ENCODE measurements at places on chromosomes 5 and 9.

DNA sequence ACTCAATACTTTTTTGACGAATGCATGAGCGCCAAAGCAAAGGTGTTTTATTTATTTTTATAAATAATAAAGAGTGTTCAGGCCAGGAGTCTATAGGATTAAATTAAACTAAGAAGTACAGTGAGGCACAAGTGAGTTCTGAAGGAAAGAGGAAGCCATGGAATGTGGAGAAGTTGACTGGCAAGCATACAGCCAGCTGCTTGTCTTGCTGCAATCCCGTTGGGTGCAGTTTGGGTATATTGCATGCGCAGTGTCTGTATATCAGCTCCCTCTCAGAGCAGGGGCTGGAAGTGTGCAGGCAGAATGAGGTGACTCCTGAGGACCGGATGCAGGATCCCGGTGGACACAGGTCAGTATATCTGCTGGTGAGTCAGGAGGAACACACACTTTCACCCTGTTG, 315.6 kb downstream of the ZSWIM6 start:
- no peak for DNase-seq

DNA sequence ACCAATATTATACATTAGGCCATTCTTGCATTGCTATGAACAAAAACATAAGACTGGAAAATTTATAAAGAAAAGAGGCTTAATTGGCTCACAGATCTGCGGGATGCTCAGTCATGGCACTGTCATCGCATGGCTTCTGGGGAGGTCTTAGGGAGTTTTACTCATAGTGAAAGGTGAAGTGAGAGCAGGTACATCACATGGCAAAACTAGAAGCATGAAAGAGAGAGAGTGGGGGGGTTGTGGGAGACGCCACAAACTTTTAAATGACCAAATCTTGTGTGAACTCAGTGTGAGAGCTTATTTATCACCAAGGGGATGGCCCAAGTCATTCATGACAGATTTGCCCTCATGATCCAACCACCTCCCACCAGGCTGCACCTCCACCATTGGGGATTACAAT, 398.3 kb upstream of the EDIL3 start:
- DNase-seq = no peak

DNA sequence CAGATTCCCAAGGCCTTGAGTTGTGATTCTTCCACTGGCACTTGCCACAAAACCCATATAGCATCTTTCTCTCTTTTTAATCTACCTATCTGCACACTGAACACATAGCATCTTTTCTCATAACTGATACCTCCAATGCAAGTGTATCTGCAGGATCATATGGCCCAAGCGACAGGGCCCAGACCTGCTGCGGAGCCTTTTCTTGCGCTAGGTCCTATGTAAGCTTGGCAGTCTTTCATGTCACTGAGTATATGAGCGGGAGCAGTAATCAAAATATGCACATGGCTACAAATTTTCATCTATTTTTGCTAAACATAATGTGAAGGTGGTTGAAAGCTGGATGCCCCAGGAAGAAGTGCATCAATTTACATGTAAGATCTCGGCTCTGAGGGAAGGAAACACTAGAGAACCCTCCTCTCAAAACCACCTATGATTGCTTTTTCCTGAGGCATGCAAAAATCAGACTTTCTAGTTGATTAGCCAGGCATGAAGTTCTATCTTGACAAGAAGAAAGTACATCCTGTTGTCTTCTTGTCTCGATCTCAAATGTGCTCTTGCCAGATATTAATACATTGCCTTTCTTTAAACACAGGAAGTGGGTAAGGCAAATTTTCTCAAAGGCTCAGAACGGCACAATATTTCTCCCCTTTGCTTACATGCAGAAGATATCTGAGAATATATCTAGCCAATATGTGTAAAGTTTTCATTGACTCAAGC, 26.9 kb upstream of the CEMIP2 start:
- DNase-seq = no peak

GRCh38 chr5:82610686-82611085, 332.5 kb upstream of the RPS23 start:
- no peak for DNase-seq
